ENCODE measurements at places on chromosomes 2 and 18.

DNA sequence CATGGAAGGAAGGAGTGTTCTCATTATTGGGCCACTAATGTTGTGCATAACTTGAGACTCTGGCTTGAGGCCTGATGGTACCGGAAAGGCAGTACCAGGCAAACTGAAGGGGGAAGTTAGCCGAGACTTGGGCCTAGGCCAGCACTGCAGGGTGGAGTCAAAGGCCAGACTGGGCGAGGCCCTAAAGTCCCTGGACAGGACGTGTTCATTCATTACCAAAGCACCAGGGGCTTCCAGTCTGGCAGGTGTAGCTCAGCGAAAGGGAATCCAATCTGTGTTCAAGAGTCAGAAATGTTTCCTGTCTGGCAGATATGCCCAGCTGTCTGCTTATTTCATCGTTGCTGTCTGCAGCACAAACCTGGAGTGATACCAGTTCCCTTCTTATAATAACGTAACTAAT lies 4.7 kb upstream of the ITSN2 start:
- DNase-seq: no peak

GRCh38 chr2:215796140-215796855 lies 217.1 kb downstream of the MREG start:
- no peak for DNase-seq

- DNase-seq: no peak
These were observed 37.8 kb downstream of the ANTXR1 start for GRCh38 chr2:69050802-69051201.

- no peak for DNase-seq
These were observed 128.6 kb upstream of the NYAP2 start for GRCh38 chr2:225270861-225271260.

DNA sequence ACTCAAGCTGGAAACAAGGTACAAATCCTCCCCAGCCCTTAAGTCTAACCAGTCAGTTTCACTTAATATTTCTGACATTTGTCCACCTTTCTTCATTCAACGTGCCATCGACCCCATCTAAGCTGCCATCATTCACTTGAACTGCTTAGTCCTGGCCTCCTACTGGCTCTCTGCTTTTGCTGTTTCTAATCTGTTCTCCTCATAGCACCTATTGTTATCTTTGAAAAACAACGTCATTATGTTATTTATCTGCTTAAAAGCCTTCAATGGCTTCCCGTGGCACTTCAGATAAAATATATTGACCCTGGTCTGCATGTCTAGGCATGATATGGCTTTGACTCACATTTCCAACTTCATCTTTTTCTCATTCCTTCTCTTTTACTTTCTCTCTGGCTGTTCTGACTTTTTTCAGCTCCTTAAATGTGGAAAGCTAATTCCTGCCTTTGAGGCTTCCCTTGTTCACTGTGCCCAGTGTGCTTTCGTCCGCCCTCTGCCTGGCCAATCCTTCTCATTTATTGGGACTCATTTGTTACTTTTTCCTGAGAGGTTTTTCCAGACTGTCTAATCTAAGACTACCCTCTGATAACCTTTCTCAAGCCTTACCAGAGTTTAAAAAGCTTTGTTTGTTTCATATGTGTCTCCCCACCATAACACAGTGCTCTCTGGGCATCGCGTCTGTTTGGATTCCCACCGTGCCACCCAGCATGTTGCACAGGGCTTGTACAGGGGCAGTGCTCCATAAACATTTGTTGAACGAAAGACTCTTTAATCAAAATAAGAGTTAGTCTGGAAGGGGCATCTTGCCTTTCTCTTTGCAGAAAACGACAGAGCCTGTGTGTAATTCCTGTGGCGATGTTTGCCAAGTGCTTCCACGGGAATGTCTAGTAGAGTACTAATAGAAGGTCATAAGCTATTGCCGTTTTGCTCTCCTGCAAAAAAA lies 183.9 kb downstream of the FMNL2 start:
- no peak for DNase-seq

DNA sequence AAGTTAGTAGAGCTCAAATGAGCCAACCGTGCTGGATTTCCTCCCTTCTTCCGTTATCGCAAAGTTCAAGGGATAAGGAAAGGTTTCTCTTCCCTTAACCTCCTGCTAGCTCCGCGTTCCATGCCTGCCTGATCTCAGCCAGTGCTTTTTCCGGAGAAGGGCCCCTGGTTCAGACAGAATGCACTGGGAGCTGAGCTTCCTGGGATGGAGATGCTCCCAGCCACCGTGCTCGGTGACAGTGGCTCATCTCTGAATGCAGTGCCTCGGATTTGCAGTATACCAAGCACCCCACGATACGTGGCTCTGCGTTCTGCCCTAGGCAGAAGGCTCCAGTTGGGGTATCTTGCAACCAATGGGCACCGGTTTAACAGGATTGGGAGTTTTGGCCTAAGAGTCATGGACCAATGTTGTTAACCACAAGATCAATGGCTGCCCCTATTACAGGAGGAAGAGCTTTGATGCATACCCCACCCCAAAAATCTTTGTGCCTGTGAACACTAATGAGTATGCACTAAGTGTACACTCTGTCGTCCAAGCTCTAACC lies 876 bp downstream of the CNTNAP5 start:
- DNase-seq: no peak
